Cortex of kidney (tissue), 1 donor: ENCODE measurements at places on chromosomes 3 and 15.

- no peak for DNase-seq
Measured at GRCh38 chr15:69032703-69033373, 18.3 kb downstream of the NOX5 start.

DNA sequence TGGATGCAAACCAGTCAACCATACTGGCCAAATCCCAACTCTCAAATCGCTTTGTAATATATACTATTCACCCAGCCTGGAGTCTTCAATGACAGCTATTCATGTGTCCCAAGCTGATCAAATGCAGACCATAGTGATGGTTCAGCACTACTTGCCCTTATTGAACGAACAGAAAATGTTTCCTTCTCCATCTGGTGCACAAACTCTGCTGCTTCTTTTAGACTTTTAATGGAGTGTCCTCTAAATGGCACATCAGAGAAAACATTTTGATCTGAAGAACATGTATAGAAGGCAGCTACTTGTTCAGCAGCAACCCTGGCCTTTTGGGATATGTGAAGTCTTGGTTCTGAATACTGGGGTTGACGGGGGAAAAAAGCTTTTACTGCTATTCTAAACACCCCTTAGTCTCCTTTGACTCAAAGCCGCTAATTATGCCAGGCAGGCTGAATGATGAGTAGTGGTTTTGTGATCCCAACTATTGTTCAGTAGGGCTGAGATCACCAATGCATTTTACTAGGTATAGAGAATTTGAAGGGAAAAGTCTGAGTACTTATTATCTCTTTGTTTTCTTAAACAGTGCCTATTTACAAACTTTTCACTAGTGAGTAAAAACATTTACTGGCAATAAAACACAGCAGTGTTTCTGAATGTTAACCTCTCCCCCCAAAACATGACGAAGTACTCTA lies 781.2 kb downstream of the ROBO1 start:
- no peak for DNase-seq

- DNase-seq = no peak
Measured at GRCh38 chr3:186787642-186788481, 4.5 kb downstream of the EIF4A2 start.

DNA sequence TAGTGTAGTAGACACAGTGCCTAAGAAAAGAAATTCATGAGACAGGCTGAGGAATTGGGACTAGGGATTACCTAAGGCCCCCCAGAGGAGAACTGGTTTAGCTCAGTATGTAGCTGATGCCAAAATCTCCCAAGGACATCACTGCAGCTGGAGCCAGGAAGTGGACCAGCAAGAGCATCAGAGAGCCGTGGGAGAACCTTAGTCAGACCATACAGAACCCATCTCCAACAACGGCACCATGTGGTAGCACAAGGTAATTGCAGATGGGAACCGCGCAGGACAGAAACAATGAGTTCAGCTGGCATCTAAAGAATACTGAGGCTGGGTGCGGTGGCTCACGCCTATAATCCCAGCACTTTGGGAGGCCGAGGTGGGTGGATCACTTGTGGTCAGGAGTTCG lies 81.7 kb downstream of the WNT5A start:
- no peak for DNase-seq

- no peak for DNase-seq
Measured at GRCh38 chr3:39910135-39910534, 100.7 kb downstream of the MYRIP start.

- DNase-seq = no peak
Measured at GRCh38 chr3:52423173-52423572, 21.7 kb downstream of the SEMA3G start.

DNA sequence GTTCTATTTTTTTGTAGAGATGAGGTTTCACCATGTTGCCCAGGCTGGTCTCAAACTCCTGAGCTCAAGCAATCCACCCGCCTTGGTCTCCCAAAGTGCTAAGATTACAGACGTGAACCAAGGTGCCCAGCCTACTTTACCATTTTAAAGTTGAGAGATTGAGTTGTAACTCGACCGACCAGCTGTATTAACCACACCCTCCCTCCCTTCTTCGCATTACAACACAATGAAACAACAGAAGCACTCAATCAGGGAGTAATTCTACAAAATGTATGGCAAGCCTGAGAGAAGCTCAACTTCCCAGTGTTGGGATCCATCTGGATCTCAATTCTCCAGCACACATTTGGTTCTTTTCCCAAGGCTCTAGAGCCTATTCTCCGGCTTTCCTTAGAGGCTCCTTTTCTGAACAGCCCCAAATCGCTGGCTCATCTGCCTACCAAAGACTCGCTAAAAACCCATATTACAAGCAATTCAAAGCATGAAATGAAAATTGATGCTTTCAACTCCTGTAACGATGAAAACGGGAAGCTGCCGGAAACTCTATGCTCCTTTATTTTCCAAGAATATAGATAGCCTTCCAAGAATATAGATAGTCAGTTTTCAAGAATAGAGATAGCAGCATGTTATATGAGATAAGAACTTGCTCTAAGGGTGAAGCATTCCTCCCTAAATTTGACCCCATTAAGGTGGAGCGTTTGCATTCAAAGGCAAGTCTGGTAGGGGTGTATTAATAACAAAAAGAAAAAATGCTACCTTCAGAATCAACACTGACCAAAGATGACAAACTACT lies 450.9 kb downstream of the MAGI1 start:
- DNase-seq = no peak

- DNase-seq = no peak
Measured at GRCh38 chr3:148758303-148758884, 60.7 kb downstream of the AGTR1 start.
